Colonic mucosa (tissue), 4 donors: ENCODE measurements at places on chromosomes 7 and 10.

DNA sequence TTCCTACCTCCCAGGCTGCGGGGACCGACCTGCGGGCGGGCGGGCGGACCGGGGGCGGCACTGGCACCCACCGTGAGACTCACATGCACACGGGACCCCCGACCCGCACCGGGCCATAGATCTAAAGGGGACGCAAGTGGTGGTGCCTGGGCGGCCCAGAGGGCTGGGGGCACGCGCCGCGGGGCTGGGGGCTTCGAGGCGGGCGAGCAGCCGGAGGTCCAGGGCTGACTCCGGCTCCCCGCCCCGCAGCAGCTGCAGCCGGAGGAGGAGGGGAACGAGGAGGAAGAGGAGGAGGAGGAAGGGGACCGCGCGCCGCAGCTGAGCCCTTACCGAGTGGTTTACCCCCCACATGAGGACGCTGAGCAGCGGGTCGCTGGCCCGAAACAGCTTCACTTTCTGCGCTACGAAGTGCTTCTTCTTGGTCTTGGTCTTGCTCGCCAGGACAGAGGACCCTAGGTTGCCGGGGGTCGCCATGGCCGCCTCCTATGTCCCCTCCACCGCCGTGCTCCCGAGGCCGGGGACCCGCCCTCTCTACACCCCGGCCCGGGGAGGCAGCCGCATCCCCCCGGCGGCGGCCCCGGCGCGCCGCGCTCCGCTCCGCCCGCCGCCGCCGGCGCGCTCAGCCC is 412 bp downstream of the PIP4K2A start:
- DNase-seq, result peak; percentile 30

- no peak for DNase-seq
Measured at GRCh38 chr7:20861468-20861867, 74.8 kb upstream of the SP8 start.

DNA sequence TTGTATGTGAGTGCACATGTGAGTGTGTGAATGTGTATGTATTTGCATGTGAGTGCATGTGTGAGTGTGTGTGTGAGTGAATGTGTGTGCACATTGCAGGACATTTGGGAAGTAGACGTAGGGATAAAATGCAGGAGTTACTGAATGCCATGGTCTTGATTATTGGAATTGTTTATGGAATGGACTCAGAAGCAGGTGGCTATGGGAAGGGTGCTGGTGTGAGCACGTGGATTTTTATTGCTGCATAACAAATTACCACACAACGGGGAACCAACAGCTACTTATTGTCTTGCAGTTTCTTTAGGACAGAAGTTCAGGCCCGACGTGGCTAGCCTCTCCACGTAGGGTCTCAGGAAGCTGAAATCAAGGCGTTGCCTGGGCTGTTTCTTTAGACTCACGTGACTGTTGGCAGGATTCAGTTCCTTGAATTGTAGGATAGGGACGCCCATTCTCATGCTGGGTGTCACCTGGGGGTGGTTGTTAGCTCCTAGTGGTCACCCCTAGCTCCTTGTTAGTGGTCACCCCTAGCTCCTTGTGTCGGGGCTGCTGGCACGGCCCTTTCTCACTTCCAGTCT is 48.3 kb upstream of the ZNF32 start:
- DNase-seq, result no peak

DNA sequence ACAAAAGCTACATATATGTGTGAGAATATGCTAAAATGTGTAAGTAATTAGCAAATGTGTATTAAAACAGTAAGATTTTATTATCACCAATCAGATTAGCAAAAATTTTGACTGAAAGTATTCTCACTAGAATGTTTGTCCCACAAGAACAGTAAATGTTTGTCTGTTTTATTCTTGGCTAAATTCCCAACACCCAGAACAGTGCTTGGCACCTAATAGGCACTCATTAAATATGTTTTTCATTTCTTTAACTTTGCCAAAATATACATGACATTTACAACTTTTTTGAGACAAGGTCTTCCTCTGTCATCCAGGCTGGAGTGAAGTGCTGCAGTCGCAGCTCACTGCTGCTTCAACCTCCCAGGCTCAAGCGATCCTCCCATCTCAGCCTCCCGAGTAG is 143.6 kb downstream of the EBF3 start:
- no peak for DNase-seq

GRCh38 chr7:73424489-73424885 is 9.1 kb upstream of the FZD9 start:
- DNase-seq, result no peak

DNA sequence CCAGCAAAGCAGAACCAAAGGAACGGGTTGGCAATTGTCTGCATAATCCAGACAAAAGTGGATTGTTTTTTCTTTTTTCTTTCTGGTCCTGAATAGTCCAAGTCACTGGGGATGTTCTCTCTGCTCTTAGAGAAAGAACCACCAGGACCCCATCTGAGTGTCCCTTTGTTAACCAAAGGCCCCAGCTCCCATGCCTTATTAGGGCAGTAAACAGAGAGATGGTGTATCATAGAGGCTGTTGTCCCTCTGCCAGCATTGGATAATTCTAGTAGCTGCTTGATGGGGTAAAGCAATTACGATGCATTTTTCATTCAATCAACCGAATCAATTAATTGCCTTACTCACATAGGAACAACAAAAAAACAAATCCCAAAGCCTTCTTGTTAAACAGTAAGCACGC is 213.0 kb downstream of the BUB3 start:
- no peak for DNase-seq

GRCh38 chr10:43160921-43161255 is 22.6 kb downstream of the CSGALNACT2 start:
- DNase-seq, result no peak

DNA sequence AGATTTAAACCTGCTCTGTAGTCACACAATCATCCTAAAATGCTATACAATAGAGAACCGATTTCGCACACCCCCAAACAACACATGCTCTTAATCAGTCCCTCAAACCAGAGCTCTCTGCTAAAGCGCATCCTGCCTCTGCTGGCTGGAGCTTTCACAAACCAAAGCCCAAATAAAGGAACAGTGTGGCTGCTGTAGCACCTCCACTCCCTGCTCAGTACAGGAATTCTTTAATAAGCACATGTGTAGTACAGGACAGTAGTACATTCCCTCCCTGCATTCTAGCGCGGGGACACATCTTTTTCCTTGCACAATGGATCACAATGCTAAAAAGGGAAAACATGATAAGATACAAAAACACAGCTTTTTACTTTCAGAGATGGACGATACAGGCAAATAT is 684.6 kb downstream of the MAGI2 start:
- DNase-seq, result no peak

- no peak for DNase-seq
Measured at GRCh38 chr10:80485946-80486764, 32.0 kb downstream of the TSPAN14 start.

- no peak for DNase-seq
Measured at GRCh38 chr7:157271991-157272324, 64.8 kb upstream of the DNAJB6 start.

DNA sequence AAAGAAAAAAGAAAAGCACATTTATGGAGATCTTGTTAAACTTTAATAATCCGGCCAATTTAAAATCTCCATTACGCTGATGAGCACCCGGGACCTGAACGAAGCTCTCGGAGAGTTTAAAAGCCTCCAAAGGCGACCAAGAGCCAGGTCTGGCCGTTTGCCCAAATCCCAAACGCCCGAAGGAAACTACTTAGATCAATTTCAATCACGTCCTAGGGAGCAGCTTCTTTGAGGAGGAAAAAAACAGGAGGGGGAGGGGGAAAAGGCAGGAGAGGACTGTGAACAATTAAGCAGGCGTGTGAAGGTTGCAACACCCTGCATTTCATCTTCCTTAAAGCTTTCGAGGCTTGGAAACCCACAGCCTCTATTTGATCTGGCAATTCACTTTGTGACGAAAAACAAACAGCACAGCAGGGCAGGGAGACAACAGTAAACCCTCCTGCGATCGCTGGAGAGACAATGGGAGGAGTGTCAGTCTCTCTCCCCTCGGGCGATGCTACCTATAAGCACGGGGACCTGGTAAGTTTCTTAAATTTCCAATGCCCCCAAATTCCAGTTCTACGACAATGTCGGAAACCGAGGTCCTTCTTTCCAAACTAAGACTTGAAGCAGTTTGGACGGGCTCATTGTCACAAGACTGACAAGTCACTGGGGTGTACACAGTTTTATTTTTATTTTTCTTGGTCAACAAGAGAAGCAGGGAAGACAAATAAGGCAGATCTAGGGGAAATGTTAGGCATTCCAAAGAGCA is 1.2 kb downstream of the KLF6 start:
- peak; percentile 73 for DNase-seq

DNA sequence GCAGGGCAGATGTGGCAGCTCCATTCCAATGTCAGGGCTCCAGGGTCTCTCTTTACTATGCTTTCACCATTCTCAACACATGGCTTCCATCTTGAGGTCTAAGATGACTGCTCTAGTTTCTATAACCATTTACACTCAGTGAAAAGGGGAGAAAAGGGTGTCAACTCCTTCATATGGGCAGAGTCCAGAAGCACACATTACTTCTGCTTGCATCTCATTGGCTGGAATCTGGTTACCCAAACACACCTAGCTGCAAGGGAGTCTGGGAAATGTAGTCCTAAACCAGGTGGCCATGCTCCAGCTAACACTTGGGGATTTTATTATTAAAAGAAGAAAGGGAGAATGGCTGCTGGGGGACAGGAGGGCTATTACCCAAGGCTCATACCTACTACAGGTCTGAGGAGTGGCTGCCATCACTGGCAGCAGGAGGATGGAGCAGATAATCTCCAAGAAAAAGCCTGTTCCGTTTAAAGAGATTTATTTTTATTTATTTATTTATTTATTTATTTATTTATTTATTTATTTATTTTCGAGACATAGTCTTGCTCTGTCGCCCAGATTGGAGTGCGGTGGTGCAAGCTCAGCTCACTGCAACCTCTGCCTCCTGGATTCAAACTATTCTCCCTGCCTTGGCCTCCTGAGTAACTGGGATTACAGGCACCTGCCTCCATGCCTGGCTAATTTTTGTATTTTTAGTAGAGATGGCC is 29.1 kb upstream of the LBX1 start:
- no peak for DNase-seq

DNA sequence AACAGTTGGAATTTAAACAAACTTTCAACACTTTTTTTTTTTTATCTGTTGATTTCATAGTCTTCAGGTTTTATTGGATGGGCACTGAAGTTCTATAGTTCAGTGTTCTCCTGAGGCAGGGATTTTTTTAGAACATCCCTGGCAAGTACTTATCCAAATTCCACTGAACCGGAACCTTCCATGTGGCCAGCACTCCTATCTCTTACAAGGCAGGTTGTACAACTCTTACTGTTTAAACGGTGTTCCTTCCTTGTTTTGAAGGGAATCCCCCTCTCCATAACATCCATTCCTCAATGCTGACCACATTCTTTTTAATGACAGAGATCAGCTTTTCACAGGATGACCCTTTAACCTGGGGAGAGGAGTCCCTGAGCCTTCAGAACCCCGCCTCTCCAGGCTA is 238.9 kb upstream of the CTBP2 start:
- DNase-seq, result no peak

- no peak for DNase-seq
Measured at GRCh38 chr7:111975346-111975745, 230.9 kb downstream of the DOCK4 start.

DNA sequence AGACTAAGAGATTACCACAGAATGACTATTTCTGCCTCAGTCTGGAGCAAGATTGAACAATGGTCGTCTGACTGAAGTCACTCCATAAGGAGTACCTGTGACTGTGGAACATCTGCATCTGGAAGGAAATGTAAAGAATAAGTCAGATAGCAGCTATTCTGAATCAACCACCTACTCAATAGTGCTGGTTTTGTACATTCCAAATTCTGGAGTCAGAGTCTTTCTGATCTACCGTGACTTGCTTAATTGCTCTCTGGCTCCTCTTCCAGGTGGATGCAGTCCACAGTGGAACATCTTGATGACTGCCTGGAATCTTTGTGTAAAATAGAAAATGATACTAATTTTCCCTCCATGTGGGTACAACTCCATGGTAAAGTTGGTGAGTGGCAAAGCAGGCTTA is 156.3 kb upstream of the SEMA3C start:
- DNase-seq, result no peak

DNA sequence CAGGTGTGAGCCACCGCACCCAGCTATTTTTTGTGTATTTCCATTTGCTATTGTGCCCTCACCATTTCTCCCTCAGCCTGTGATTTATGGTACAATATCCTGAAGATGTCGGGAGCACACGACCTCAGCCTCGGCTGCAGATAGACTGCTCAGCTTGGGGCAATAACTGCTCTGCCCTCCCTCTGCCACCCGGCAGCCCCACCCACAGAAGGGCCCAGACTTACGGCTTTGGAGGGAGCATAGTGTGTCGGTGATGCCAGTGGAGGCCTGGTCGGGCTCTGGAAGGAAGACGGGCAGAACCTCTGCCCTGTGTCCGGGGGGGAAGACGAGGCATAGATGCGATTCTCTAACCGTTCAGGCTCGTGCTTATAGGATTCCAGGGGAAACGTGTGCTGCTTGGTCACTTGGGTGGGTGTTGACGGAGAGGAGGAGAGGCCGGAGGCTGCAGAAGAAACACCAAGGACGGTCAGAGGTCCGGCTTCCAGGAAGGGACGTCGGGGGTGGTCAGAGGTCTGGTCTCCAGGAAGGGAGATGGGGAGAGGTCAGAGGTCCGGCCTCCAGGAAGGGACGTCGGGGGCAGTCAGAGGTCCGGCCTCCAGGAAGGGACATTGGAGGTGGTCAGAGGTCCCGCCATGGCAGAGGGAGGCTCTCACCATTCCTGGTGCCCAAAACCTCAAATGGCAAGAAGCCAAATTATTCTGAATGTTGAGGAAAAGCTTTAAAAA is 155.7 kb upstream of the RHEB start:
- no peak for DNase-seq

- no peak for DNase-seq
Measured at GRCh38 chr10:65723525-65723924, 1202.3 kb upstream of the LRRTM3 start.

DNA sequence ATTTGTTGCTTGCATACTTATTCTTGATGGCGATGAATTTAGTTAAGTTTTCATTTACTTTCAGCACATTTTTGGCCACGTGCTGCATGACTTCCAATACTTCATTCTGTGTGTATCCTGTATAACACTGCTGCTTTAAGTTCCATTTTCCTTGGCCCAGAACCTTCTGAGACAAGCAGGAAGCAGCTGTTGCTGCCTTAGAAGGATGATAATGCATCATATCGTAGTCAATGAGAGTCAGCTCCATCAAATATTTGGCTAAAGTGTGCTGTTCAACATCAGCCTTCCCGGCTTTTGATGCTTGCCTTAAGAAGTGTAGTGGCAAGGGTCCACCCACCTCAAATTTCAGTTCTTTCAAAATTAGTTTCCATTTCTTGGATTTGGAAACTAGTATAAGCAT is 59.2 kb upstream of the GLCCI1 start:
- no peak for DNase-seq
